ENCODE measurements at places on chromosomes 6 and 20.
A peak's percentile ranks its signal among the peaks of the same experiment; 100 is the strongest.

DNA sequence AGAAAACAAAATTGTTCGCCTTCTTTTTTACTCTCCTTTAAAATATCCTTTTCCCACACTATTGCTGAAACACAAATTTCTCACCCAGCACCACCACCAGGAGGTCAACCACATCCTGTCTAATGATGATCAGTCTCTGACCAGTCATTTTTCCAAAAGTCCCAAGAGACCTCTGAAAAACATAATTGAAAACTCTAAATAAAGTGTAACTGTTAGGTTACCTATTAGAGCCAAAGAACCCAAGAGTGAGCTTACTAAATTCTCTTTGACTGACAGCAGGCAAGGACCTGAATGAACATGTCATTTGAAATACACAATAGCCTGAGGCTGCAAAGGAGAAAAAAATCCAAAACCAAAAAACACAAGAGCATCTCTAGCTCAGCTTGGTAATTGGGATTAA is 735.4 kb downstream of the CBLN4 start:
- DNase-seq: no peak

DNA sequence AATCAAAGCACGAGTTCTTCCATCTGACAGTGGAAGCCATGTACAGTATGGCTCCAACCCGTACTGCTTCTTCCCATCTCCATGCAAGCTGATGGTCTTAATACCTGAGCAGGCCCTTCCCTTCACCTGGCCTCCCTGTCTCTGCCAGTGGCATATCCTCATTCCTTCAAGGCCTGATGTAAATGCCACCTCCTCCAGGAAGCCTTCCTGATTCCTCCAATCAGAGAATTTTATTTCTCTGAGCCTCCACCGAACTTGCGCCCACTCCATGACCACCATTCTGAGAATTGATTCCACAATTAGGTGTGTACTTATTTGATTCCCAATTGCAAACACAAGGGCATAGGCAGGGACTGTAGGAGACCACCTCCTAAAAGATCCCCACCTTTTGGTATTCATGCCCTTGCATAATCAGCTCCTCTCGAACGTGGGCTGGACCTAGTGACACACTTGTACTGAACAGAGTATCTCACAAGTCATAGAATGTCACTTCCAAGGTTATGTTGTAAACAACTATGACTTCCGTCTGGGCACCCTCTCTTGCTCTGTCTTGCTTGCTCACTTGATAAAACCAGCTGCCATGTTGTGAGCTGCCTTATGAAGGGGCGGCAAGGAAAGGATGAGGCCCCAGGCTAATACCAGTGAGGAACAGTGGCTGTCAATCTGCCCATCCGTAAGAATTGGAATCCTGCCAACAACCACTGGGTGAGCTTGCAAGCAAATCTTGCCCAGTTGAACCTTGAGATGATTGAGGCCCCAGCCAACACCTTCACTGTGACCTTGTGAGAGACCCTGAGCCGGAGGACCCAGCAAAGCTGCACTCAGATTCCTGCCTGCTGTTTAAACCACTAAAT is 38.8 kb downstream of the CPNE5 start:
- no peak for DNase-seq

DNA sequence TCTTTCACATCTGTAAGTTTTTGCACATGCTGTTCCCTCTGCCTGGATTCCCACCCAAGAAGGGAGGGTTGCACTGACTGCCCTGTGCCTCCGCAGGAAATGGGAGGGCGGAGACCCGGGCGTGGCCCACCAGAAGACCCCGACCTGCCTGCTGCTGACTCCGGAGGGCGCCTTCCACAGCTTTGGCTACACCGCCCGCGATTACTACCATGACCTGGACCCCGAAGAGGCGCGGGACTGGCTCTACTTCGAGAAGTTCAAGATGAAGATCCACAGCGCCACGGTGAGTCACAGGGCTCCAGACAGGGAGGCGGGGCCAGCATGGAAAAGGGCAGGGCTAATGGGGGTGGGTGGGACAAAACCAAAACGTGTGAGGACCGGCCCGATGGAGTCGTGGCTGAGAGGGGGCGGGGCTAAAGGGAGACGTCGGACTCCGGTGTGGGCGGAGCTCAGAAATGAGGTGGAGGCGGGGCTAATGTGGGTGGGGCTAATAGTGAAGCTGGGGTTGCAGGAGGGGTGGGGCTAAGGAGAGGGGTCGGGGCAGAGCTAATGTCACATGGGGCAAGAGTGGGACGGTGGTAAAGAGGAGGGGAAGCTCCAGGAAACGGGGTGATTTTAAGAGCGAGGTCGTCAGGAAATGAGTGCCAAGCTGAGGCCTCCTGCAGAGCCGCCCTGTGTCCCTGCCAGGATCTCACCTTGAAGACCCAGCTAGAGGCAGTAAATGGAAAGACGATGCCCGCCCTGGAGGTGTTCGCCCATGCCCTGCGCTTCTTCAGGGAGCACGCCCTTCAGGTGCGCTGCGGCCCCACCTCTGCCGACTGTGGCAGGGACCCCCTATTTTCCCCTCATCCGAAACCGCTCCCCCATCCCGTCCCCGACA is 12.6 kb downstream of the HSPA12B start:
- peak; percentile 62 for DNase-seq

GRCh38 chr6:121857551-121857950 is 422.1 kb downstream of the GJA1 start:
- DNase-seq: no peak

Measured in T-helper 17 cell (primary cell).